ENCODE measurements at places on chromosomes 4 and X.

DNA sequence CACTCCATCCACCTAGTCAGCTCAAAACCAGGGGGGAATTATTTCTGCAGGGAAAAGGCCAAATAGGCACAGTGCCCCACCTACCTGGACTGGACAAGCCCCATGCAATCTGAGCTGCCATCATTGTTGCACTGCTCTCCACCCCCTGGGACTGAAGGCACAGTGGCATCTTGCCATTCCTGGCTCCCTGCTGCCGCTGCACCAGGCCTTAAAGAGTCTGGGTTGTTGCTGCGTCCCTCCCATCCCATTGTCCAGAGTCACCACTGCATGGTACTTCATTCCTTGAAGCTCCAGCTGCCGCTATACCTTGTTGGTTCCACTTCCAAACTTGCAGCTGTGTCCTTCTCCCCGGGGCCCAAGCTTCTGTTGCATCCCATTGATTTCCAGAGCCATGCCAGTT lies 629.7 kb downstream of the STIM2 start:
- no peak for DNase-seq

DNA sequence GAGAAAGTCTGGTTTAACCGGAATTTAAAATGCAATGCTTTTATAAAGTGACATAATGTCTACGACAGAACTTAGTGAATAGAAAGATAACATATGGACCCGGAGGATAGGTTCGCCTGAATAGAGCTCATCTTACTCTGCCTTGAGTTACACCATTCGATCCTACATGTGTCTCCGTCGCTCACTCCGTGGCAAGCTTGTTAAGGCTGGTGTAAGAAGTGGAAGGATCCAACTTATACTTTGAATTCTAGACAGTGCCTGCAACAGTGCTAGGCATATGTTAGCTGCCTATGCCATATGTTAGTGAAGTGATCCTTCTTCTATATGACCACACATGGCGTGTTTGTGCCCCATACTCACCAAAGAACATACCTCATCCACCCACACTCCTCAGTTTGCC lies 50.9 kb downstream of the SEL1L3 start:
- no peak for DNase-seq

- DNase-seq, result no peak
Observed at GRCh38 chrX:129808158-129808828, 28.5 kb downstream of the SASH3 start.

- no peak for DNase-seq
Observed at GRCh38 chr4:78437608-78438088, 113.9 kb upstream of the ANXA3 start.
